ENCODE measurements at places on chromosomes 2 and 18.

GRCh38 chr18:6205706-6206105 is 209.0 kb downstream of the L3MBTL4 start:
- no peak for DNase-seq

- no peak for DNase-seq
Measured at GRCh38 chr18:14026199-14026598, 106.0 kb downstream of the ZNF519 start.

GRCh38 chr2:224208007-224208406 is 168.9 kb upstream of the SERPINE2 start:
- DNase-seq, result no peak

- DNase-seq, result no peak
Measured at GRCh38 chr2:68931799-68932198, 20.9 kb downstream of the GKN2 start.

GRCh38 chr18:46356278-46357033 is 252.3 kb downstream of the HAUS1 start:
- DNase-seq, result no peak

- no peak for DNase-seq
Measured at GRCh38 chr2:51723691-51724090, 691.8 kb upstream of the NRXN1 start.

GRCh38 chr18:58796220-58796619 is 68.5 kb upstream of the ZNF532 start:
- no peak for DNase-seq

GRCh38 chr18:57148263-57148662 is 1.4 kb downstream of the BOD1L2 start:
- DNase-seq, result no peak

DNA sequence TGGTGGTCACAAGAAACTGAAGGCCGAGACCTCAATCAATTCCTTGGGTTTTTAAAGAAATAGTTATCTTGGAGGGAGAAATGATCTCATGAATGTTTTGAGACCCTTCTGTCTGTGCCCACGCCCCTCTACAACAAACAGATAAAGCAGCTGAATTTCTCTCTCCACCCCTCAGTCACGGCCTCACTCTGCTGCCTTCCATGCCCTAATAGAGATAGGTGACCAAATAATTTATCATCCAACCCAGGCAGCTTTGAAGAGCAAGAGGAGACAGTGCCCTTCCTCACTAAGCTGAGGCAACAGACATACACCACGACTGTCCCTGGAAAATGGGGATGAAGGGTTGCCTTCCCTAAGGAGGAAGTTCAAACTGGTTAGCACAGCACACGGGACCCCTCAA is 71.2 kb downstream of the LBH start:
- no peak for DNase-seq

- no peak for DNase-seq
Measured at GRCh38 chr2:138712212-138712979, 67.8 kb downstream of the NXPH2 start.

GRCh38 chr2:221569871-221570270 is 2.2 kb downstream of the EPHA4 start:
- no peak for DNase-seq

DNA sequence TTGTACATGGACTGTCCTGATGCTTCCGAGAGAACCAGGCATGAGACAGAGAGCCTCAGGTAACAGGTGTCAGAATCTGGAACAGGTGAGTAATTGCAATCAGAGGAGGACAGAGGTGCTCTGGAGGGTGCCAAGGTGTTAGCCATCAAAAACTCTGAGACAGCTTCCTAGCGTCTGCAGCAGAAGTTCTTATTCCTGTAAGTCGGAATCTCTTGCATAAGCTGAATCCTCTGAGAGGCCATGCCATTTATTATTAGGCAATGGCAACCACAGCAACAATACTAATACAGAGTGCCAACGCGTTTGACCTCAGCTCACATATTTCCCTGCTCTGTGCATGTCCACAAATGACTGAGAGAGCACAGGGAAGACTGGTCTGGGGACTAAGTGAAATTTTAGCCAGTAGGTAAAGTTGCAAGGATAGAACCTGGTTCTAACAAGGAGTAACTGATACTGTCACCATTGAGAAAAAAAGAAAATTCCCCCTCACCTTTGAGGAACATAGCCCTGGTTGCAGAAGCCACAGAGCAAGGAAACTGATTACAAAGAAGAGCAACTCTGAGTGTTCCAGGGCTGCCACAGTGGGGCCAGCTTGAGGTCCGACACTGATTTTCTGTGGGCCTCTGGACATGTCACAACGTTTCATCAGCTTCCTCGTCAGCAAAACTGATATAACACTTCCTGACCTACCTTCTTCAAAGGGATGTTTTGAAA is 55.1 kb upstream of the ACSL3 start:
- no peak for DNase-seq

DNA sequence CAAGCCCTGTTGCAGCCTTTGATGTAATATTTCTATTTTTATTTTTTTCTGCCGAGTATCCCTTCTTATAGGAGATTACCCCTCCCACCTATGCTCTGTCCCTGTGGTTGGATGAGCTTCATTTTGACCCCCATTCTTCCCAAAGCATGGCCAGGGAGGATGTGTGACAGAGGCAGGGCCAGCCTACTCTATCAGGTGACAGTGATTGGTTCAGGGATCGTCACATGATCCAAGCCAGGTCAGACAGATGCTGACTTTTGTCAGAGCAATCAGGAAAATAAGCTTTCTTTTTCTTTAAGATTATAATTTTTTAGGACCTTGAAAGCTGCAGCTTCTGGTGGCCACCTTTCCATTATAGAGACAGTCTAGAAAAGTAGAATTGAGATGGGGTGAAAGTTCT is 314.3 kb downstream of the NUP35 start:
- DNase-seq, result no peak

DNA sequence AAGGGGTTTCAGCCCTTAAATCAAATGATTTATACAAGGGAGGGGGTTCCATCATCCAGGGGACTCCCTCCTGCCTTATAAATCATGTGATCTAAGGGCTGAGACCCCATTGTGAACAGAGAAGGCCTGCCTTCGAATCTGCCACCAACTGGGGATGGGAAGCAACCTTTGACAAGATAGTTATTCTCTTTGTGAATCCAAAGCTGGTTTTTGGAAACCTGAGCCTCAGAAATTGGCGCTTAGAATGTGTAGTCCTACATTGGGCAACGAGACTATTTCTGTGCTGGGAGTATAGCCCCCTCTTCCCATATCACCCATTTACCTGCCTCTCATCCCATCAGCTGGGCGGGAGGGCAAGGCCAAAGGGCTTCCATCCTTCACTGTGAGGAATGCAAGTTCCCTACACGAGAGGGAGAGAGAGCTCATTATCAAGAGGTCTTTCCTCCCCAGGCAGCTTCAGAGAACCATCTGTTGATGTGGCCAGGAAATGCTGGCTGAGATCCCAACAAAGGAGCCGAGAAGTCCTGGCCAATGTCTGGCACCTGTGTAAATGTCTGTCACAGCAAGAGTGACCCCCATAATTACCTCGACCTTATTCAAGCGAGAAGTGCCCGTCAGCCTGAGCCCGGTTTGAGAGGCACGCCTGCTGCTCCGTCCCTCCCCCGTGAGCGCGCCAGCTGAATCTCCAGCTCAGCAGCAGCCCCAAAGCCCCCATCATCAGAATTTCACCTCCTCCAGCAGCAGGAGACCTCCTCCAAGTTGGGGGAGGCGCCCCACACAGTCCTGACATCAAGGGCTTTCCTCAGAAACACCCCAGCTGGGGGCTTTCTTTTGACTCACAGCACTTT is 48.4 kb upstream of the APCDD1 start:
- no peak for DNase-seq

- no peak for DNase-seq
Measured at GRCh38 chr18:68935686-68936085, 137.8 kb downstream of the CCDC102B start.

- DNase-seq, result no peak
Measured at GRCh38 chr18:37702841-37703240, 137.2 kb upstream of the CELF4 start.

GRCh38 chr18:9015689-9016088 is 86.8 kb upstream of the NDUFV2 start:
- no peak for DNase-seq

GRCh38 chr2:64273524-64274398 is 129.5 kb upstream of the PELI1 start:
- DNase-seq, result peak; percentile 45

DNA sequence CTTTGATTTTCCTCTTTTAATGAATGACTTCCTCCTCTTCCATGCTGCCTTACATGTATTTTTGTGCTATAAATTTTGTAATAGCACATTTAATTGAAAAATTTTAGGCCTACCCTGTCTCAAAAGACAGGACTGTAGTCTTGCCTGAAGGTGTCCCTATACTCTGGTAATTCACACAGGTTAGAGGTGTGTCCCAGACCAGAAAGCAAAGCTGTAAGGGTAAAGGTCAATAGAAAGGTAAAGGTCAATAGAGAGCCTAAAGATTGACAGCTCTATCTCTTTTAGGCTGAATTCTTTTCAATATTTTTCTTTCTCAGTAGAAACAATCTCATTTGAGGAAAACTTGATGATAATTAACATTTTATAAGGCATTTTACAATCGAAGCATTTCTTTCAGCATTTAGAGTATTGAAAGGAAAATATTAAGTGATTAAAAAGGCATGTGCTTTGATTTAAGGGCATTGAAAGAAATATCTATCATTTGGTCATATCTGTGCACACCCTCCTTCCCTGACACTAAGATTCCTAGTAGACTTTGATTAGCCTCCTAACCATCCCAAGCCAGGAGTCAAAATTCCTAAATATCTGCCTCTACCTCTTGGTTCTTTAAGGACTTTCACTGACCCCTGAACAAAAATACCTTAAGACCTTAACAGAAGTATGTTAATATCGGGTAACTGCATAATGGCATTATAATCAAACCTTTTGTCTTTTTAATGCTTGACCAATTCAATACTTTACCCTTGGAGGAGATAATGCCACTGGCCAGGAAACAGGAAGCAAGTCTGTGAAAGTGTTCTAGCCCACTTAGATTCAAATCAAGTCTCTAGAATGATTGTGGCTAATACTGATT is 161.8 kb upstream of the DTNA start:
- DNase-seq, result no peak

DNA sequence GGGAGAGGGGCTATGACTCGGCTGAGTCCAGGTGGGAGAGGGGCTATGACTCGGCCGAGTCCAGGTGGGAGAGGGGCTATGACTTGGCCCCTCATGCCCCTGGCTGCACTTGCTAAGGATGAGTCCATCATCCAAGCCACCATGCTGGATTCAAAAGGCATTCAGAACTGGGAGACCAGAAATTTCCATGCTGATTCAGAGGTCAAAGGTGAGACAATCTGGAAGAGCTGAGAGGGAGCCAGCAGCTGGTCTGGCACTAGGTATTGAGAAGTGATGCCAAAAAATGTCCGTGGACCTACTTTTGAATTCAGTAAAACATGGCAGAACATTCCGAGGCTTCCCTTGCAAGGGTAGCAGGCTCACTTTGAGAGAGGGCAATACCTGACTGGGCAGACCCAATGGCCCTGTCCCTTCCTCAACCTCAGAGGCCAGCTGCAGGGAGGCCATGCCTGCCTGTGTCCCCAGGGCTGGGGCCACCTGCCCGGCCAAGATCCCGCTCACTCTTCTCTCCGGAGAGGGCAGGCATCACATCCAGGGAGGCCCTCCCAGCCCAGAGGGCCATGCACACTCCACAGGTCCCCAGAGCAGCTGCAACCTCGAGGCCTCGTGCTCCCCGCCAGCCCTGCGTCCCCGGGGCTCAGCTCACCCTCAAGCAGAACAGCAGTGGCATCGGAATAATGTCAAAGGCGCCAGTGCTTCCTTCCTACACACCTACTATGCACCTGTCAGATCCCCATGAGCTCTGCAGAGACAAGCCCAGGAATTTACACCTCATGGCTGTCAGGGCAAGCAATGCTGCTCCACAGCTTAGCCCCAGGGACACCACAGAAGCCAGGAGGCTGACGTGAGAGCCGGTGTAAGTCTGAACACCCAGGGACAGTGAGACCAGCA is 80.2 kb upstream of the GPC1 start:
- DNase-seq, result no peak

DNA sequence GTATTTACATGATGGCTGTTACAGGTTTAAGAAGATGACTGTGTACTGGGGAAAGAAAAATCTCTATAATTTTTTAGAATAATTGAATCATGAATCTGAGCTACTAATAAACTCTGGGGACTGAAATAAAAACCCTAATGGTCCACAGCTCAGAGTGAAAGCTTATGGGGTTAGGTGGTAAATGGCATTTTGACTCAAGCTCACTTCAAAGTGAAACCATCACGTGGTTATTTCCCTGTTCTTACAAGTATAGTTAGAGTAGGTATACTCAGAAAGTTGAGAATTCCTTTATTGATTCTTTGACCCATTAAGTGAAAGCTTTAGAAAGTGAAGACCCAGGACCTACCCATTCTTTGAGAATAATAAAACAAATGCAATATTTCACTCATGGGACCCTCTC is 626.2 kb upstream of the SETBP1 start:
- DNase-seq, result no peak

- DNase-seq, result no peak
Measured at GRCh38 chr2:45261746-45262145, 252.5 kb upstream of the SIX2 start.

DNA sequence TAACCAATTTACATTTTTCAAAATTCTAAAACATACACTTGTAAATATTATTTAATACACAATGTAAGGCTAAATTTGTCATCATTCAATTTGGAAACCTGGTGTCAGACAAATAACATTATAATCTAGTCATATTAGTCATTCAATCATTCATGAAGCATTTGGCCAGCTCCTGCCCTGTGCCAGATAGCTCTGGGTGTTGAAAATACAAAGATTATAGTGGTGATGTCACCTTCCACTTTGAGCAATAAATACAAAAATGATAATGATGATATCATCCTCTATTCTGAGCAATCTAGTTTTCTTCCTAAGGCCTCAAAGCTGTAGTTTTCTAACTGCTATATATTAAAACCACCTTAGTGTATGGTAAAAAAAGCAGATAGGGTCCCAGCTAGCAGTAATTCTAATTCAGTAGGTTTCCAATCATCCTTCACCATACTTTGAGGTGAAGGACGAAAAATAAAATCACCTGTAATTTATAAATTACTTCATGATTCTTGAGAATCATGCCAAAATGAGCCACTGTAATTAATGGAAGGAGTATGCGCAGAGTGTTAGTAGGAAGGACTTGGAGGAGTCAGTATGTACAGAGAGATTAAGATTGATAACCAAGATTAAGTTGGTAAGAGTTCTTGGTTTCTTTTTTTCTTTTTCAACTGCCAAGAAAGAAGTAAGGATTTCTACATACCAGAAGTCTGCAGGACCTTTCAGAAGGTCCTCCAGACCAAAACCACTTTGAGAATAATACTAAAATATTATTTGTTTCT is 23.2 kb downstream of the MEMO1 start:
- DNase-seq, result no peak

DNA sequence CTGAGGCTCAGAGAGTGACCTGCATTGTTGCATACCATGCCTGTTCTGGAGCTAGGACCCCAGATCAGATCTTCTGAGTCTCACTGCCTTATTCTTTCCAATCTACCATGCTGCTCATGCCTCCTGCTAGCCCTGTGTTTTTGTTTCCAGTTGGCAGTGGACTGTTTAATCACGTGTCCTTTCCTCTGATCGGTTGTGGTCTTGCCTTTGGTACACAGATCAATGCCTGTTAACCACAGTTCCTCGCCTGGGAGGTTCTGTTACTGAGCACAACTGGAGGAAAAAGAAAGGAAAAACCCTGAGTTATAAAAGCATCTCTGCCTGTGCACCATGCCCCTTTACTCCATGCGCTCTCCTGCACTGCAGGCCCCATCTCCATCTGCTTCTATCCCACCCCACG is 329.1 kb downstream of the SETBP1 start:
- no peak for DNase-seq

- no peak for DNase-seq
Measured at GRCh38 chr2:224846686-224847085, 130.5 kb upstream of the CCDC195 start.

All from GOT3 (cell line).